Kidney (tissue), 22 donors: ENCODE measurements at places on chromosomes 3 and 15. TPM values are rescaled to one million over a fixed set of nuclear protein-coding genes. Genes with fewer than 3 reads are reported as not detected.

DNA sequence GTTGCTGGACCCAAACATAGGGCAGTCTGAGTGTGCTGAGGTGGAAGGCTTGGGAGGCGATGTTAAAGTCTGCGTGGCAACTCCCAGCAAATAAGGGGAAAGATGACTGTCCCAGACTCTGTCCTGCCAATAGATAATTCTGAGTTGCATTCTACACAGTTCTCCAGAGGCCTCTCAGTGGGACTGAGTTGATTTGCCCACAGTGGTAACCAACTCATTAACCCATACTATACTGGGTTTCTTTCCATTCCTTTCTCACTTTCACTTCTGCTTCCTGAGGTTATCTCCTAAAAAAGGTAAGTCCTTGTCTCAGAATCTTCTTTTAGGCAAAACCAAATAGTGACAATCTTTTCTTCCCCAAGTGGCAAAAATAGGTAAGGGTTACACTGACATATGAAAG, 549.9 kb upstream of the DPPA4 start:
- no peak for DNase-seq

GRCh38 chr3:150544041-150544440, 2.3 kb downstream of the SERP1 start:
- no peak for DNase-seq

- peak; percentile 78 for DNase-seq
Observed at GRCh38 chr3:125003369-125003853, 52.4 kb downstream of the HEG1 start.

DNA sequence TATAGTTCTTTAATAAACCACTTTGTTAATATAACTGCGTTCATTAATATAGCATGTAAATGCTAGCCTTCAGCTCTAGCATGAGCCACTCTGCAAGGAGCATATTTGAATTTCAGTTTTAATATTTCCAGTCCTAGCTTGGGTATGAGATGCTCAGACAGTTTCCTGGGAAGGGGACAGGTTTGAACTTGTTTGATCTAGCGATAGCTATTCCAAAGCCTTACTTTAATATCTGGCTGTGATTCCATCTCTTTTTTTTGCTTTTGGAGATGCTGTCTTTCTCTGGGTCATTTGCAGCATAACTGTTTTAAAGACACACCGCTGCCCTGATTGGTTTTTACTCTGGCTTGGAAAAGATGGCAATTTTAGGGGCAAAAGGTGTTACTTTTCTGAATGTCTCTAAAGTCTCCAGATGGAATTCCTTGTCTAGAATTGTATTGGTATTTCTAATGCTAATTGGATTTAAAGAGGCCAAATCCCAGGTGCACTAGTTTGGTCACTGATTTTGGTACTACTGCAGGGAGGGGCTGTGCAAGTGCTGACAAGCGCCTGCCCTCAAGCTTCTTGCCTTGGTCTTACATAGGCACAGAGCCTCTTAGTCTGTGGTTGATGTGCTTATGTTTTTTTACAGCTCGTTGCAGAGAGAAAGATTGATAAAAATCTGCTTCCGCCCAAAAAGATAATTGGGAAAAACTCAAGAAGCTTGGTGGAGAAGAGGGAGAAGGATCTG, 2.8 kb downstream of the NISCH start:
- DNase-seq: no peak

- DNase-seq: peak; percentile 24
Observed at GRCh38 chr15:85137489-85138168, 156.0 kb downstream of the PDE8A start.

DNA sequence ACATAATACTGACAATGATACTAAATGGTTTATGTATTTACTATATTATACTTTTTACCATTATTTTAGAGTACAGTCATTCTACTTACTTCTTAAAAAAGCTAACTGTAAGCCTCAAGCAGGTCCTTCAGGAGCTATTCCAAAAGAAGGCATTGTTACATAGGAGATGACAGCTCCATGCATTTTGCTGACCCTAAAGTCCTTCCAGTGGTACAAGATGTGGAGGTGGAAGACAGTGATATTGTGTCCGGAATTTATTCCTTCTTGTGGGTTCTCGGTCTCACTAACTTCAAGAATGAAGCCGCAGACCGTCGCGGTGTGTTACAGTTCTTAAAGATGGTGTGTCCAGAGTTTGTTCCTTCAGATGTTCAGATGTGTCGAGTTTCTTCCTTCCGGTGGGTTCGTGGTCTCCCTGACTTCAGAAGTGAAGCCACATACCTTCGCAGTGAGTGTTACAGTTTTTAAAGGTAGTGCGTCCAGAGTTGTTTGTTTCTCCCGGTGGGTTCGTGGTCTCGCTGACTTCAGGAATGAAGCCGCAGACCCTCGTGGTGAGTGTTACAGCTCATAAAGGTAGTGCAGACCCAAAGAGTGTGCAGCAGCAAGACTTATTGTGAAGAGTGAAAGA, 20.9 kb downstream of the AVEN start:
- no peak for DNase-seq

GRCh38 chr15:80697075-80697685, 2.1 kb downstream of the ABHD17C start:
- no peak for DNase-seq

GRCh38 chr3:36729204-36730056, 34.9 kb downstream of the DCLK3 start:
- DNase-seq: no peak

GRCh38 chr3:13896473-13897154, 16.7 kb upstream of the WNT7A start:
- peak; percentile 91 for DNase-seq

GRCh38 chr3:52366527-52366926, 50.4 kb downstream of the DNAH1 start:
- no peak for DNase-seq

Gene ILDR1
- polyA plus RNA-seq: 11.9 TPM

Gene SRGAP3
- 4.1 TPM for polyA plus RNA-seq

Gene CD96
- 0.09 TPM for polyA plus RNA-seq
